ENCODE measurements at places on chromosomes 2 and 18.

- DNase-seq, result no peak
Measured at GRCh38 chr2:181363164-181363563, 94.0 kb upstream of the ITGA4 start.

DNA sequence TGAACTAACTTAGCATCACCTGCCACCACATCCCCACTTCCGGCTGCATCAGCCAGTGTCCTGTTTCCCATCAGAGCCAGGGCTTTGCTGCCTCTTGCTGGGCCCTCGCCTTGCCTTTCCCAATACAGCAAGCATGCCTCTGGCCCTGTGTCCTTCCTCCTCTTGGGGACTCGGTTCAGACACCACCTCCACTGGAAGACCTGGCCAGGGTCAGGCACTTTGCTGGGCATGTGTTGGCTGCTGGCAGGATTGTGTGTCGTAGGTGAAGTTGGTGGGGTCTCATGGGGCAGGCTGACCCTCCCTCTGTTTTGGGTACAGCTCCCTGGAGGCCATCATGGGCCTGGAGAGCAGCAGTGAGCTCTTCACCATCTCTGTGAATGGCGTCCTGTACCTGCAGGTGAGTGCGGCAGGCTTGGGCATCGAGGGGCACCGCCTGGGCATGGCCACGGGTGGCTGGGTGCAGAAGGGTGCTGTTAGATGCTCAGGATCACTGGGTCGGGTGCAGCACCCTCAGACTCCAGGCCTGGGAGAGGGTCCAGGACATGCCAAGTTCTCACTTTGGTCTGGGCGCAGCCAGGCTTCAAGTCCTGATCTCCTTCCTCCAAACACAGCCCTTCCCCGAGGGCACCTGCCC is 6.6 kb downstream of the ERFE start:
- DNase-seq, result no peak

DNA sequence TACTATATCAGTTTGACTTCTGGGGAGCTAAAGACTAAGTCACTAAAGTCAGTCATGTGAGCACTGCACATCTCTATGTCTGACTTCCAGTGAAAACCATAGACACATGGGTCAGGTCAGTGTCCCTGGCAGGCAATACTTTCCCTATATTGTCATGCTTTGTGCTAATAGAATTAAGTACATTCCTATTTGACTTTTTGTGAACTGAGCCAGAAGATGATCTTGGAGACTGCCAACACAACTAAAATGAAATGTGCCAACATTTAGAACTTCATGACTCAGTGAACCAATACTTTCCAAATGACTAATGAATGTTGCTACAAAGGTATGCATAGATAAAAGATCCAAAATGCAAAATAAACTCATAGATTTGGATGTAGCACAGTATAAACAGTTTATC is 820.8 kb upstream of the FAM98A start:
- no peak for DNase-seq

DNA sequence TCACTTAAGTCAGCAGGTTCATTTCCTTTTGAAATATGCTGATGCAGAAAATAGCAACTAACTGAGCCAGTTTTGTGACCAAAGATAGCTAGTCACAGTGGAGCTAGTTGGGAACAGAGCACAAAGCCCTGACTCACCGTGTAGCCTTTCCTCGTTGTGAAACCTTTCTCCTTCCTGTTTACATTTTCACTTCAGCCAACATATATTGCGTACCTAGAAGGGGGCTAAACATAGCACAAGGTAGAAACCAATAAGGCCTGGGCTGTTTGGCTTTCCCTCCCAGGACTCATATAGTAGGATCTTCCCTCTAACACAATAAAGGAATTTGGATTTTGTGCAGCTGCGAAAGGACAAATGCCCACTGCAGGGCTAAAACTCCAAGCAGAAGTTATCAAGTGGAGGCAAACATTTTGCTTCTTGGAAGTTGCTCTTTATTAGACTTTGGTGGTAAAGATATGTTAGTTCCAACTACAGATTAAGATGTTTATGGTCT is 24.5 kb upstream of the LPIN2 start:
- no peak for DNase-seq

GRCh38 chr2:313991-314390 is 26.1 kb upstream of the ALKAL2 start:
- DNase-seq, result no peak

DNA sequence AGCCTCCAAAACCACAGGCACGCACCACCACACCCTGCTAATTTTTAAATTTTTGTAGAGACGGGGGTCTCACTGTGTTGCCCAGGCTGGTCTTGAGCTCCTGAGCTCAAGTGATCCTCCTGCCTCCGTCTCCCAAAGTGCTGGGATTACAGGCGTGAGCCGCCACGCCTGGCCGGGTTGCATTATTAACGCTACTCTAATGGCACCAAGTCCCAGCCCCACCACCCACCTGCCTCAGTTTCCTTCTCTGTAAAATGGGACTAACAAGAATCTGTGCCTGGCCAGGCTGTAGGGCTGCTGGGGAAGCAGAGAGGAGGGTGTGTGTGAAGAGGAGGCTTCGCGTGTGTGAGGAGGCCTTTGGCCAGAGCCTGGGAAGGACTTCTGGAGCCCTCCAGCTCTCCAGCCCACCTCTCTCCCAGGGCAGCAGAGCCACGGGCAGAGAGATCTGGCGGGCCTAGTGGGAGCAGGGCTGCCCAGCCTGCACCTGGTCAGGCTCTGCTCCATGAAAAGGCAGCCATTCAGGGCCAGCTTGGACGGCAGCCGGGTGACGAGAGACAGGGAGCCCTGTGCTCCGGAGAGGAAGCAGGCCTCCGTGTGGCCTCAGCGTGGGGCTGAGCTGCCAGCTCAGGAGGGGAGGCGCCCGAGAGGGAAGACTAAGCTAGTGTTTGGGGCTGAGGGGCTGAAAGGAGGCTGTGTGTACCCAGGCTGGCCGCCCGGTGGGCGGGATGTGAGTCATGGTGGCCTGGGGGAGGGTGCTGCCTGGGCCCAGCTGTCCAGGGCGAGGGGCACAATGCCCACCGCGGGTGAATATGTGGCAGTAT is 7.4 kb upstream of the B3GNT7 start:
- DNase-seq, result no peak

DNA sequence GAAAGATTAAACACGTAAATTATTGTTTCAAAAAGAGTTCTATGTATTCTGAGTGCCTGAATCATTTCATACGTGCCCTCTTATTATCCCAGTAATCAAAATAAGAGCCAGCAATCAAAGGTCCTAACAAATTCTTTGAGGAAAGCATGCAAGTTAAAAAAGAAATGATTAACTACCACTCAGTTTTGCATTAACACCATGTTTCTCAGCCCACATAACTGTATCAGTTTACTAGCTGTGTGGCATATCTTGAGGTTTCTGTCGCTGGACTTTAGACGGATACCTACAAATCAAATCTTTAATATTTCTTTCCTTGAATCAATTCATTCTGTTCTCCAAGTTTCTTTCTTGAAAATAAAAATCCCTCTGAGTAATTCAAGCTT is 668.9 kb upstream of the CHAC2 start:
- DNase-seq, result no peak

GRCh38 chr2:241217320-241218031 is 29.0 kb downstream of the ANO7 start:
- DNase-seq, result no peak

DNA sequence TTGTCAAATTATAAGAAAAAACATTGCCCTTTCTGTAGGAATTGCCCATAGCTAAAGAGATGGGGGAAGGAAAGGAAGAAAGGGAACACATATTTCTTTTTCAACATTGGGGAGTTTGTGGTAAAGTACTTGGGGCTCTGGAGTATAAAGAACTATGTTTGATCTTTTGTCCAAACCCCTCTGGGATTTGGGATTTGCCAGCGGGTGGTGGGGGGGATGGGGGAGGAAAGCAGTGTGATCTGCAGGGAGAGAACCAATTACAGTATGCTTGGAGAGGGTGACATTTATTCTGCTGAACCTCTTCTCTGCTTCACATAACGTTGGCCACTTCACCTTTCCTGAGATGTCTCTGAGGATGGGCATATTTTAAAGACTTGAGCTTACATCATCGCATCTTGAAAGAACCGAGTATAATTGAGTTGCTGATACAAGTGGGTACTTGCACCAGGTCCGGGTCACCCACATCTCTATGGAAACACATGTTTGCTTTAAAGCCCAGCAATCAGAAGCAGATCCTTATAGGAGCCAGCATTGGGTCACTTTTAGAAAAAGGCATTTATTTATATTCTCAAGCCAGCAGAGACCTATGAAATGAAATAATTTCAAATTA is 73.1 kb downstream of the SPATS2L start:
- no peak for DNase-seq

DNA sequence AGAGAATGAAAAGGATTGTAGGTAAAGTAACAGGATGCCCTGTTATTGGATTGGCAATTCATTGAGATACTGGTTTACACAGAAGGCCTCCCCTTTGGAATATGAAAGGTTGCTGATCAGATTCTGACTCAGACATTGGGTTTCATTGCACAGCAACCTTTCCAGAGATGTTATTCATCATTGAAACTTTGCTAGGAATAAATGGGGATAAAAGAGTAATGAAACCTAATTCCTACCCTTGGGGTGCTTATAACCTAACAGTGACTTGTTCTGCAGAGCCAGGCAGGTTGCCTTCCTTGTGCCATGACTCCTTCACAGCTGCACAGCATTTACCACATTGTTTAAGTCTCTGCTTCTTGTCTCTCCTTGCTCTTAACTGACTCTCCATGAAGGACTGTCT is 5.0 kb downstream of the NAB1 start:
- DNase-seq, result no peak
